ENCODE measurements at places on chromosomes 7 and 10.

DNA sequence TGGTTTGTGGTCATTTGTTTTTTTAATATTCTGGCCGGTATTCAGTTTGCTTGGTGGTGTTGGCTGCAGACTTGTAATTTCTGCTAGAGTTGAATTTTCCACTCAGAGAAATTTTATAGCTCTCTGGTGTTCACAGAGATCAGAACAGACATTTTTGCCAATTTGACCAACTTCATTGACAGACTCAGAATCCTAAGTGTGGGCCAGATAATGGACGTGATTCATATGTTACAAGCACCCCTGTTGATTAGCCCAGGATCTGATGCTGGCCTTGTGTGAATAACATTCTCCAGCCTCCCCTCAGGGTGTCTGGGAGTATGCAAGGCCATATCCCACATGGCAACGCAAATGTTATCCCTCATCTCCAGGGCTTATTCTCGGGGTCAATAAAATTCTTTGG, 283.8 kb downstream of the C7orf25 start:
- DNase-seq = no peak

GRCh38 chr7:39299695-39300094, 266.5 kb upstream of the YAE1 start:
- DNase-seq = no peak

GRCh38 chr7:132255898-132256297, 320.4 kb downstream of the PLXNA4 start:
- no peak for DNase-seq

DNA sequence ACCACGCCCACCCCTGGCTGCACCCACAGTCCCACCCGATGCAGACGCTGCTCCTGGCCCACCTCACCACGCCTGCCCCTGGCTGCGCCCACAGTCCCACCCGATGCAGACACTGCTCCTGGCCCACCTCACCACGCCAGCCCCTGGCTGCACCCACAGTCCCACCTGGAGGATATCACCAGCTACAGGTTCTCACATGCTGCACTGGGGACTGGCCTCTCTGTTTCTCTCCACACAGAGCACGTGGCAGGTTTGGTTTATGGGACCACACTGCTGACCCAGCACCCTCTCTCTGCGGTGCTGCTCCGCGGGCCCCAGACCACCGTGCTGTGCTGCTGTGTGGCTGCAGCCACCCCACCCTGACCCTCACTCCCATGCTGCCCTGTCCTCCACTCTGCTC, 120.9 kb downstream of the VIPR2 start:
- no peak for DNase-seq

DNA sequence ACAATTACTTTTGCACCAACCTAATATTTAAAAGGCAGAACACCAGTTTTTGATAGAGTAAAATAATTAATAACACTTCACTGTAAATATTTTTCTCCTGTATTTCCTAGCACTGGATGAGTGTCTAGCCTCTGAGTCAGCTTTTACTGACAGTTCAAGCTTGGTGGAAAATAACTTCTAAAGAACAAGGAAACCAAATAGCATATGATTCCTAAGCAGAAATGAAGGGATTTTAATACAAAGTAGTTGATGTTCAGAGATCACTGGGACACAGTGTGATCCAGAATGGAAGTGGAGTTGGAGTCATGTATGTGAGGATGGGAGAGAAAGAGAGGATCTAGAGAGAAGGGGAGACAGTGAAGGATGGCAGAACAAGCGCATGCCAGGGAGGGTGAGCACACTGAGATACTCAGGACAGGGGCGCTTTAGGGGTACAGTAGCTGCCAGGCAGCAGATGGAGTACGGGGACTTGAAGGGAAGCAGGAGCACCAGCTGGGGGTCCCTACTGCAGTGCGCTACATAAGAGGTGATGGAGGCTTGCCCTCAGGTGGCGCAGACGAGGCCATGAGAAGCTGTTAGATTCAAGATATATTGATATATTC, 117.9 kb upstream of the KLF6 start:
- DNase-seq = no peak

- peak; percentile 50 for DNase-seq
Measured at GRCh38 chr10:89793649-89794254, 92.4 kb downstream of the KIF20B start.

DNA sequence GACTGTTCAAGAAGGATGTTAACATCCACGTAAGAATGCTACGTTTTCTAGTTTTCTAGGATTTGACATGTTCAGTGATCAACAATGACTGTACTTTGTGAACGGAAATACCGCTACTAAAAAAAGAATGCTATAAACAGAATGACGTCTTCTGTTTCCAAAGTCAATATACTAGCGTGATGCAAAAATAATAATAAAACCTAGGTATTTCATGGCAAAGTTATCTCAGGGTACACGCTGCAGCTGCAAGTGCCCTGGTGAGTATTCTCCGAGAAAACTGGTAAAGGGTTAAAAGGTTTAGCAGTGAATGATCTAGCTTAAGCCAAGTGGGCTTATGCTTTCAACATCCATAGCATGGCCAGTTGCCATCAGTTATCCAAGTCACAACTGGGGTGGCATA, 653.3 kb upstream of the PFKP start:
- DNase-seq = no peak

DNA sequence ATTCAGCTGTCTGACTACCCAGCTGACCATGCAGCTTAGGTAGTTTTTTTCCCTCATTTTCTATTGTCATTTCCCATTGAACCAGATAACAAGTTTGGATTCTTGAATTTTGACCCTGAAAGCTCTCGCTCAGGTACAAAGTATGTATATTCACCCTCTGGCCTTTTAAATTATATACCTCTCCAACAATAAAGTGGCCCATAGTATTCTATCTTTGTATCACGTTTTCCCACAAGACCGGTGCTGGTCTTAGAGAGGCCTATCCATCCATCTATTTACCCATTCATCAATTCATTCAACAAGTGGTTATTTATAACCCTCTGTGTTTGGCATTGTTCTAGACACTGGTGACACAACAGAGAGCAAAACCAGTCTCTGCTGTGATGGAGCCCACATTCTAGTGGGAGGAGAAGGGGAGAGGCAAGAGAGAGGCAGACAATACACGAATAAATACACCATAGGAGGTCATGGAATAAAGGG, 35.2 kb upstream of the NPSR1 start:
- no peak for DNase-seq

GRCh38 chr7:112997831-112998230, 88.8 kb downstream of the GPR85 start:
- DNase-seq = no peak

GRCh38 chr7:45088821-45089340, at the start of gene NACAD:
Gene NACAD (minus strand): TSS chr7:45088969. CDS start chr7:45088894, 75 bp downstream.
- DNase-seq = no peak

DNA sequence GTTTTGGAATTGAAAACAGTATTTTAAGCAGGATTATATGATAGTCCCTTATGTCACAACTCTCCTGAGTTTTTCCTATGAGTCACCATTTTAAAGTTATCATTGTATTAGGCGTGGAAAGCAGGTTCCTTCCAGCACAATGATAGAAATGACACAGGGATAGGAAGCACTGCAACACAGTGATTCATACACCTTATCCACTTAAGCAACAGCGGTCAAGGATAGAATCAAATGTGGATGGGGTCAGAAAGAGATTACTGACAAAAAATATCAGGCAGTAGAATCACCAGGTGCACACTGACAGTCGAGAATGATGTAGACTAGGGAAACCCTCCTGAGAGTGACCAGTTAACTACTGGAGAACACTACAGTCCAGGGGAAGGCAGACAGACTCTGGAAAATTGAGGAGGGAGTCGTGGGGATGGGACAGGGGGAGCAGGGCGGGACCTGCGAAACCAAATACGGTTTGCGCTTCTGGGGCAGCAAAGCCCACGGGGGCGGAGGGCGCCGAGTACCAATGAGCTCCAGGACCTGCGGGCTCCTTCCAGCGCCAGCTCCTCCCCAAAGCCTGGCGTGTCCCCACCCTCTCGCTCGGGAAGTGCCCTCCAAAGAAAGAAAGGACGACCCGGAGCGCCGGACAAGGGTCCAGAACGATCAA, 479 bp downstream of the PNPLA8 start:
- DNase-seq = no peak

DNA sequence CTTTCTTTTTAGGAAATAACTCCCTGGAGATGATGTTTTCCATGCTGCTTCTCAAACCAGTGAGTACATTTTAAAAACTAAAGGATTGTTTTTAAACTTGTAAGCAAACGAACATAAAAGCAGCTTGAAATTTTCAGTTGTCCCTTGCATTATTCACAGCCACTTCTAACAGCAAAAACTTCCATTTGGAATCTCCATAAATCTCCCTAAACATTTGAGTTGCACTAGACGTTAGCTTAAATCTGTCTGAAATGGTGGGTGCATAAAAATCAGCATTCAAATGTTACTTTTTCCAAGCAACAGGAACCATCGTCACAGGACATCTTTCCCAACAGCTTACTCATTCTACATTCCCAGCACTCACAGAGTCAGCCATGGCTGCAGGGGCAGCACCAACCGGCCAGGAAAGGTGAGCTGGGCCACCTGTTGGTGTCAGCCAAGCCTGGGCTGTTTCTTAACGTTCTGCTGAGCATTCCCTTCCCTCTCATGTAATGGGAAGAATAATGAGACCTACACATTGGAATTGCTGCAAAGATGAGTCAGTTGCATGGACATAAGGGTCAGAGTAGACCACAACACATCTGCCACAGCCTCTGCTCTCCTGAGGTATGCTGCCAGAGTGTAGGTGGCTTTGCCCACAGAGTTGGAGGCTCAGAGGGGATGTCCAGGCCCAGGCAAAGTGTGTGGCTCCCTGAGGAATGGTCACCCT, 163.2 kb downstream of the TNS3 start:
- no peak for DNase-seq

- no peak for DNase-seq
Measured at GRCh38 chr7:134505856-134506255, 21.5 kb upstream of the AKR1B10 start.

DNA sequence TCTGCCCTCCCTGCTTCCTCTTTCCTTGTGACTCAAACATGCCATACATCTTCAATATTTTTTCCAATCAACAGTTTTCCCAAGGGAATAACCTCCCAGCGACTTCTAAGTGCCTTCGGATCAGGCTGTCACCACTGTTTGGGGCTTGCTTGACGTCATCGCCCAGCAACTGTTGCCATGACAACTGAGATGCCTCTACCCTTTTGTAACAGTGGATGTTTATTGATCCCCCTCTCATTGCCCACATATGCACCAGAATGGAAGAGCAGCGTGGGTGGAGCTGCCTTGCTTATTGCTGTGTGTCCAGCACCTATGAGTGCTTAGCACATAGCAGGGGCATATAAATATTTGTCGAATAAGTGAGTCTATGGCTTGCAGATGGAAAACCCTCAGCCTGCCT, 14.4 kb downstream of the FFAR4 start:
- DNase-seq = no peak
